ENCODE measurements at places on chromosomes 3 and 15.

GRCh38 chr15:55327387-55327786 lies 8.4 kb downstream of the PIGB start:
- no peak for DNase-seq

DNA sequence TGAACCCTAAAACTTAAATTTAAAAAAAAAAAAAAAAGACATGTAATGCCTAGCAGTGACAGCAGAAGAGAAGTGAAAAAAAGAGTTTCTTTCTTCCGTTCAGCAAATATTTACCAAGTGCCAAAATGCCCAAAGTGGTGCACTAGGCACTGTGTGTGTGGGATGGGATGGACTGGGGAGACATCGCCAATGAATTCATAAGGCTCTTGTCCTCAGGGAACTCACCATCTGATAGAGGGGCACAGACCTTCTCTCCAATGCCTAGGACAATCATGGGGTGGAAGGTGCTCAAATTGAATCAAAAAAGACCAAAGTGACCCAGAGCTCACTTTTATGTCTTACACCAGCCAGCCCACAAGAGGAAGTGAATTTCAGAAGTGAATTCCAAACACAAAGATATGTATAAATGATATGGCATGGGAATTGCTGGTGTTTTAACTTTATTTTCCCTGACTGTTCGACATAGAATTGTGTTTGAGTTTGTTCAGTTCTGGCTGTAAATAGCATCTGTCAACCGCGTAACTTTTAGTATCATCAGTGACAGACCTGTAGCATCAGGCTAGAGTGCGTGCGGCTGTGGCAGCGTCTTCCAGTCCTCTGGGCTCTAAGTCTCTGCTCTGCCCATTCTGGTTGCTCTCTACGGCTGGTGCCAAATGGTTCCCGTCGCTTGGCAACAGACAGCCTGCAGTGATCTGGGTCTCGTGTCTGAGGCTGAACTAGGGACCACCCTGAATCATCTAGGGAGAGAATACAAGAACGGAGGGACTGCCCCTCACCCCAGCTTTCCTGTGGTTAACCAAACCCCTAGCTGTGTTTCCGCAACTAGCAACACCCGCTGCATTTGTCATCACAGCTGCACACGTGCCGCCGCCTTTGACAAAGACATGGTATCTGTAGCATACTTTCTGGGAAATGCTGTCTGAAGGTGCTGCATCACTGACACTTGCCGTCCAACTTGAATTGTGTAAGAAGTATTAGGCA lies 154.0 kb upstream of the THBS1 start:
- DNase-seq: peak; percentile 66

GRCh38 chr3:62970648-62971047 lies 95.4 kb upstream of the CADPS start:
- DNase-seq: no peak

GRCh38 chr3:50047426-50047825 lies 41.3 kb upstream of the RBM5 start:
- no peak for DNase-seq

- DNase-seq: no peak
Observed at GRCh38 chr3:113141543-113141942, 69.8 kb upstream of the BOC start.

DNA sequence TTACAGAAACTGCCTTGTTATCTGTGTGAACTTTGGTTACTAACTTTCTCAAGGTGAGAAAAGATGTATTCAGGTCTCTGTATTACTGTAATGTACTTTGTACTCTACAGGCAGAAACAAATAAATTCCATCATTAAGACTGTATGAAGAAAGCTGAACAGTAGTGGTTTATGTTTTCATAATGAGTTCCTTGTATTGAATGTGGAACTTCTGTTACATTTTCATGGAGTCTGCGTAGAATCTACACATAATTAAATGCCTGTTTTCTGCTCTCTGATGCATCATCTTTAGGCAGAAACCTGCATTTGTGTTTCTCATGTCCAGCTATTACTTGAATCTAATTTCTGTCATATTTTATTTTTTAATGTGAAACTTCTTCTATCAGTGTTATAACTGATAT lies 302.8 kb downstream of the NLGN1 start:
- DNase-seq: no peak

DNA sequence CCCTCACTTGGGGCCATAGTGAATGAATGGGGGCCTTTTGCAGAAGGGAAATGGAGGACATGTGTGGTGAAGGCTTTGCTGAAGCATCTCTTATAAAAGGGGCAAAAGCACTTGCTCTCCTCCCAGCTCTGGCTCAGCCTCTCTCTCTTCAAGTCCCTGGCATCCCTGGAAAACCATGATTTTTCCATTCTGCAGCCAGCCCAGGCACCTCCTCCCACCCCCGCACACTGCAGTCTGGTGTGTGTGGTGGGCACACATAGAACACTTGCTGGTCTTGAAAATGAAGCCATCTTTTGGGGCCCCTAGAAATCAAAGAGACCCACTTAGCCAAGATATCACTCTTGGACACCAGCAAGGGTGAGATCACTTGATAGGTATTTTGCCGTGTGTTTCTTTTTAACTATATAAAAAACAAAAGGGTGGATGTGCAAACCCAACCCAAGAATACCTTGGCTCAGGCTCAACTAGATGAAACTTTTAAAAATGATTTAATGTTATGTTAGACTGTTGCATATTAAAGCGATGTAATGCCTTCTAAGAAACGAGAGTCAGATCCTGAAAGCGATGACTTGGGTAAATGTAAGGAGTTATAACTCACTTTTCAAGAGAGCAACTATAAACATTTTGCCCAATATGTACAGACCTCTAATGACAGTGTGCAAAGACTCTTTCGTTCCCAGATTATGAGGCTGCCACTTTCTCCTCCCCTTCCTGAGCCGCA lies 16.4 kb upstream of the ALDH1A3 start:
- DNase-seq: no peak

DNA sequence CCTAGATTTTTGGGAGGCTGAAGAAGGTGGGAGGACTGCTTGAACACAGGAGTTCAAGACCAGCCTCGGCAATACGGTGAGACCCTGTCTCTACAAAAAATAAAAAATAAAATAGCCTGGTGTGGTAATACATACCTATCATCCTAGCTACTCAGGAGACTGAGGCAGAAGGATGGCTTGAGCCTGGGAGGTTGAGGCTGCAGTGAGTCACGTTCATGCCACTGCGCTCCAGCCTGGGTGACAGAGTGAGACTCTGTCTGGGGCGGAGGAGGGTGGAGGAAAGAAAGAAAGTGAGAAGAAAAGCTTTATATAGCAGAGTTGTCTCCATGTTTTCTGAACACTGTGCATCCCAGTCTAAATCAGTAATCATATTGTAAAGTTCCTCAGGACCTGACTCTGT lies 301.4 kb upstream of the CNTN6 start:
- DNase-seq: no peak

DNA sequence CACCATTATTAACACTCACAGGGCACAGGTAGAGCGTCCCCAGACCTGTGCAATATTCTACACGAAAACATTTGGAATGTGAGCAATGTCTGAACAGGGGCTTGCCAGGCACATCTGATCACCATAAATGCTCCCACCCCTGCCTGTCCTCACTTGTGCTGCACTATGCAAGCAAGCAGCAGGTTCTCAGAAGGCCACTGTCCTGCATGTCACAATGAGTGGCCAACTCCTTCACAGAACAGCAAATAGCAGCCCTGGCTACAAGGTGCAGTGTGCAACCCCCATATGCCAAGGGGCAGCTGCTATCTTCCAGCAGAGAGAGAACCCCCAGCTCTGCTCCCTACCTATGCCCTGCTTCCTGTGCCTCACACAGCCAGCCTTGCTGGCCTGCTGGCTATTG lies 32.6 kb downstream of the SEC22C start:
- no peak for DNase-seq

- no peak for DNase-seq
Observed at GRCh38 chr3:105827959-105828358, 40.9 kb downstream of the CBLB start.

DNA sequence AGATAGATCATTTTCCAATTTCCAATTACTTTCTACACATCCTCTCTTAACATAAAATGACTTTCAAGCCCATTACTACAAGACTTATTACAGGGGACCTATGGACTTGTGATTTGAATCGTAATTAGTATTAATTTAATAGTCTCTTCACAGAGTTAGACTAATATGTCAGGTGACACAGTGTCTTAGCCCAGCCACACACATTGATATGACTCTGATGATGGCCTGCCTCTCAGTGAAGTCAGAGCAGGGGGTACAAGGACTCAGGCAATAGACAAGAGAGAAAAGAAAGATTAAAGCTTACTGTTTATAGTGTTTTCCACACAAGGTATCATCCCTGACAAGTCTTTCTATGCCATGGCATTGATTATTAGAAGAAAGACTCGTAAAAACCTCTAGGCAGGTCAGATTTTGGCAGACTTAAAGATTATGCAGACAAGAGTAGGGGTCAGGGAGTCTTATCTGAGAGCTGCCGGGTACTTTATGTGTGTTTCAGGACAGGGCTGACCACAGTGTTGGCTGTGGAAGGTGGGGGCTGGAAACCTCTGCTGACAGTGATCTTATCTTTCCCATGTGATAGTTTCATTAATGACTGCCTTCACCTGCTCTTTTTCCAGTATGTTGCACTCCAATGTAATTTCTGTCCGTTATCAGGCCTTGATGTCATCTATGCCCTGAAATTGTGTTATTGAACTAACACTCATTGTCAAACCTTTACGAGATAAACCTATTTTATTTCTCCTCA lies 50.1 kb downstream of the B3GALNT1 start:
- DNase-seq: no peak

DNA sequence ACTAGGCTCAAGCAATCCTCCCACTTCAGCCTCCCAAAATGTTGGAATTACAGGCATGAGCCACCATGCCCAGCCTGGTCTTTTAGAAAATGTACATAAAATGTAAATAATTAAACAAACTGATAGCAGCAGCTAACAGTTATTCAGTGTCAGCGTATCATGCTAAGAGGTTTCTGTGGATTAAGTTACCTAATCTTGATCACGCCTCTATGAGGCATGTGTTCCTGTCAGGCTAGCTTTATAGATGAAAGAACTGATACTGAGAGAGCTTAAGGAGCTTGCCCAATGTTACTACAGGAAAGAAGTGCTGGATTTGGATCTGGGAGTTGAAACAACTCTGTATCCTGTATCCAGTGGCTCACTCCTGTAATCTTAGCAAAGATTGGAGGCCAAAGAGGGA lies 11.2 kb upstream of the MST1R start:
- DNase-seq: no peak

- DNase-seq: no peak
Observed at GRCh38 chr3:126952261-126952982, 30.5 kb upstream of the PLXNA1 start.

GRCh38 chr15:81343371-81343770 lies 19.4 kb upstream of the STARD5 start:
- no peak for DNase-seq

GRCh38 chr3:173066044-173067004 lies 74.7 kb downstream of the SPATA16 start:
- no peak for DNase-seq

- DNase-seq: no peak
Observed at GRCh38 chr3:106103383-106103782, 234.6 kb upstream of the CBLB start.

GRCh38 chr15:25481208-25481859 lies 42.5 kb upstream of the UBE3A start:
- no peak for DNase-seq

GRCh38 chr15:97903971-97904572 lies 56.4 kb upstream of the ARRDC4 start:
- no peak for DNase-seq

DNA sequence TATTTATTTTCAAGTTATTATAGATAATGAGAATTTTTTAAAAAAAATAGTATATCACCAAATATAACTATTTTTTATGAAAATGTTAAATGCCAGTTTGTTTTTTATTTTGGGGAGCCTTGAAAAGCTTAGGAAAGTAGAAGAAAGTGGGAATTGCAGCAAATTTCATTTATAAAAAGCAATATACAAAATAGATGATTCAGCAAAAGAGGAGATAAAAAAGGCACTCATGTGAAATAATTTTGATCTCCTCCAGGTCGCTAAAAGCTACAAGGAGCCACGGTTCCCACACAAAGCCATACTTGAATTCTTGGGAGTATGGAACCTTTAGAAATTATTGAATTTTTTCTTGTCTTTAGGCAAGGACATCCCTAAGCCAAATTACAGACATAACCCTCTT lies 625.0 kb upstream of the SGO1 start:
- no peak for DNase-seq

DNA sequence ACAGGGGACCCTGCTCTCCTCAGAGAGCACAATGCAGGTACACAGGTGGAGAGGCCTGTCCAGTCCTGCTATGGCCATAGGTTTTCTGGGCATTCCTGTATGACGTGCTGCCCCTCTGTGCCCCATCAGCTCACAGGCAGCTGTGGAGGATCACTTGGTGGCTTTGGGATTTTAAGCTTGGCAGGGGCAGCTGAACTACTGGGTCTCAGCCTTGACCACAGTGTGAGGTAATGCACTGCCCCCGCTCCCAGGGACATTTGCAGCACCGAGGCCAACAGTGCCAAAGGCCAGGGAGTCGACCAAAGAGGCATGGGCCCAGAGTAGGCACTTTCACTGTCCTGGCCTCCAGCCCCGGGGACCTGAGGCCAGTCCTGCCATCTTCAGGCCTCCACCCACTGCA lies 46.2 kb downstream of the ZDHHC3 start:
- DNase-seq: no peak

GRCh38 chr15:41523097-41523496 lies 9.5 kb upstream of the LTK start:
- no peak for DNase-seq

GRCh38 chr15:39192351-39192750 lies 388.5 kb upstream of the THBS1 start:
- no peak for DNase-seq

GRCh38 chr3:113211330-113212149 lies at the start of gene BOC:
Gene BOC (plus strand): TSS chr3:113211557. CDS start chr3:113249803, 38,246 bp downstream.
- no peak for DNase-seq

DNA sequence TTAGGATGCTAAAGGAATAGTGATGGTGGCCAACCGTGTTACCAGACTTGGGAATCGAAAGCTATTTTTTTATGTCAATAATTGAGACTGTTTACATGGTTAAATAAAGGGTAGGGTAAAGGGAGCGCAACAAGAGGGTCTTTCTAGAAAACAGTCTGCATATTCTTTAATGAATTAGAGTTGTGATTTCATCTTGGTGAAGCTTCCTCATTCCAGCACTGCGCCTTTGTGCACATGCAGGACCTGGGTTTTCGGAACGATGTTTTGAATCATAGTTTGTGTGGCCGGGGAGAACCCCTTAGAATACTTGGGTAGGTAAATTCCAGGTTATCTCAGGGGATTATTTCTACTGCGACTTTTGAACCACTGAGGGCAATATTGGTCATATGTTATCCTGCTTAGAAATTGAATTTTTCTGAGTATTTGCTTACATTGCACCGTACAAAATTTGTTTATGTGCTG lies 1.3 kb downstream of the PIK3CA start:
- peak; percentile 5 for DNase-seq

GRCh38 chr3:27287052-27287451 lies 82.1 kb downstream of the NEK10 start:
- DNase-seq: no peak

GRCh38 chr3:33044676-33045075 lies 52.3 kb downstream of the GLB1 start:
- DNase-seq: no peak

All from stimulated activated CD8-positive, alpha-beta memory T cell treated with anti-CD3 and anti-CD28 coated beads, Interleukin-2, amount 100 ng/mL, for 1 hour (primary cell).